NCI-H1417 treated with DMSO at 0.1 percent for 48 hours (cell line): ENCODE measurements at places on chromosomes 2 and 18.

GRCh38 chr2:164675687-164676086, 54.4 kb upstream of the GRB14 start:
- no peak for DNase-seq

- DNase-seq = no peak
Observed at GRCh38 chr2:158142165-158142564, 40.5 kb downstream of the UPP2 start.

DNA sequence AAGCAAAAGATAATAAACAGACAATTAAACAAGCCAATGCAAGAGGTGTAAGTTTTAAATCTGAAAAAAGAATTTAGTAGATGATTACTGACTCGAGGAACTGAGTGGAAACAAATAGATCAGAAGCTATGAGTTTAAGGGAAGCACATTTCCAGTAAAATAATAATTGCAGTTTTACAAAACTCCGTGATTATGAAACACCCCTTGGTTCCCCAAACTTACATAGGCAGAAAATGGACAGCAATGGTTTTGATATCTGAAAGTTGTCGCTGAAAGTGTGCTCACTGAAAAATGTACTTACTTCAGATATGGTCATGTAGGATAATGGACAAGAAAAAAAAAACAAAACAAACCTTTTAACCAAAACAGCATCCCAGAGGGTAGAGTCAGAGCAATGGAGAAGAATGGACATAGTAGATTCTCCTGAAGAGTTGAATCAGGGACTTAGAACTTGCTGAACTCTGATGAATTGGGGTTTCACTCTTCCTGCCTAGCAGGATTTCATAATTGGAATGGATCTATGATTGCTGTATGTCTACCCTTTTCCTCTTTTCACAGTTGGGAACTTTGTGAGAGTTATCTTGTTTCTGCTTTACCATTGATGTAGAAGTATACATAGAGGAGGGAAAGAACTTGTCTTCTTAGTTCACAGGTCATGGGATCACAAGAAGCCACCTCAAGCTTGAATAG, 305.6 kb upstream of the ZEB2 start:
- DNase-seq = no peak

DNA sequence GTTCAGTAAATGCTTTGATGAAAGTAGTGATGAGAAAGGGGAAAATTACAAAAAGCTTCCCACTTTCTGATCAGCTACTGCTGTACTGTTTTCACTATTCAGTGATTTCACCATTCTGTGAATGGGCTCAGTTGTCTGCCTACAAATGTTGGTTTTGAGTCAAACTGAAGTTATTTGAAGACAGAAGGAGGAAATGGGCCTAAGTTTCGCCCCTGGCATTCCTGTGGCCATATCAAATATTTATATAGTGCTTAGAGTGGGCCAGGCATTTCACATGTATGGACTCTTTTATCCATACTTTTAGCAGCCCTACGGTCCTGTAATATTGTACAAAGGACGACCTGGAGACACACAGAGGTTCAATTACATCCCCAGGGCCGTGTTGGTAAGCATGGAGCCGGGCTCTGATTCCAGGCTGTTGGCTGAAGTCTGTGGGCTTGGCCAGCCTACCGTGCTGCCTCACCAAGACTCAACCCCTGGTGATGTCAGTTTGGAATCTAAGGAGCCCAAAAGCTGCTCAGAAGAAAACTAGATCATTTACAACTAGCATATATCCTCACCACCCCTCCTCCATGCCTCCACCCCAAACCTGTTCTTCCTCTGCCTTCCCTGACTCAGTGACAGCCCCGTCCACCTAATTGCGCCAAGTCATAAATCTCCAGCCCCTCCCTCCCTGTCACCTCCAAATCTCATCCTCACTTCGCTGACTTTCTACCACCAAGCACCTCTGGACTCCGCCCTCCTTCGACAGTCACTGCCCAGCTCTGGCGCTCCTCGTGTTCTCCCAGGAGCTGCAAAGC, 10.1 kb upstream of the GRHL1 start:
- no peak for DNase-seq

DNA sequence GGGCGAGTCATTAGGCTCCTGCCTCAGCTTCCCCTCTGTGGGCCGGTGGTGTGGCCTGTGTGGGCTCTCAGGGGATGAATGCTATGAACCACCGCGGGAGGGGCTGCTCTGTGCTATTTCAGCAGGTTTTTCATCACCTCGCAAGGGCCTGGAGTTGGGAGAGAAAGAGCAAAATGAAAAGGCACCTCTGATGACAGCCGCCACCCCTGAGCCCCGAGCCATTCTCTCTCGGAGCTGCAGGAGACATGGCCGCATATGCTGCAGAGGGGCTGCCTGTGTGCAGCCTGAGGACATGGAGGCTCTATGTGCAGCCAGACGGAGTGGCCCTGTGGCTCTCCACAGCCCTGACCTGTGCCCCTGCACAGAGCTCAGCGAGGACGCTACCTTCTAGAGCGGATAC, 96.2 kb upstream of the CTDP1 start:
- DNase-seq = no peak

DNA sequence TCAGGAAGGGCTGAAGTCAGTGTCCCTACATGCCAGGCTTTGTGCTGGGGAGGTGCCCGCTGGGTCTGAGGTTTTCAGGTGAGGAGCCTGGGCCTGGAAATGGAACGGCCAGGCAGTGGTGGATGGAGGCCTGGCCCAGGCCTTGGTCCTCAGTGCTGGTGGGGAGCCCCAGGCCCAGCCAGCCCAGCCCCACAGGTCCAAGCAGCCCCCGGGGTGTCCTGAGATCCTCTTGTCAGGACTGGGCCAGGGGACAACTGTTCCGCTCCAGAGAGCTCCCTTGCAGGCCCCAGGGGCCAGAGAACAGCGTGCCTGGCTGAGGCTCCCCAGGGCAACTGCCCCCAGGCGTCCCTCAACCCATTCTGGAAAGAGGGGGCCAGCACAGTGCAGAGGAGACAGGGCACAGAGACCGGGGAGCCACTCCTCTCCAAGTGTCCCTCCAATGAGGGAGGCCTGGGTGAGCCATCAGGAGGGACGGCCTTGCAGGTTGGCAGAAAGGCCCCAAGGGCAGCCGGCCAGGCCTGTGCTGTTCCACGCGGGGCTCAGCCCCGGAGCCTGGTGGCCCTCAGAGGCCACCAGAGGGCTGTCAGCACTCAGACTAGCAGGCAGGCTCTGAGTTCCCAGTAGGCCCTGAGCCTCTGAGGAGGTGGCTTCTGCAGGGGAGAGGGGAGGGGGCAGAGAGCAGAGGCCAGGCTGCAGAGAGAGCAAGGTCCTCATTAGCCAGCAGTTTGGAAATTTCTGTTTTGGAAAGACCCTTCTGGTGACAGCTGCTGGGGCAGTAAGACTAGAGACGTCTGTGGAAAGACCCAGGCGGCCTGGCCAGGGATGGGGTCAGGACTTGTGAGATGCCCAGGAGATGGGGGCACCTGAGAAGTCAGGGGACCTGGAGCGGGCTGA, 29.4 kb upstream of the SNED1 start:
- DNase-seq = no peak

- DNase-seq = no peak
Observed at GRCh38 chr18:65326805-65327204, 424.0 kb upstream of the CDH7 start.

- no peak for DNase-seq
Observed at GRCh38 chr18:75268364-75268646, 57.7 kb downstream of the TSHZ1 start.

DNA sequence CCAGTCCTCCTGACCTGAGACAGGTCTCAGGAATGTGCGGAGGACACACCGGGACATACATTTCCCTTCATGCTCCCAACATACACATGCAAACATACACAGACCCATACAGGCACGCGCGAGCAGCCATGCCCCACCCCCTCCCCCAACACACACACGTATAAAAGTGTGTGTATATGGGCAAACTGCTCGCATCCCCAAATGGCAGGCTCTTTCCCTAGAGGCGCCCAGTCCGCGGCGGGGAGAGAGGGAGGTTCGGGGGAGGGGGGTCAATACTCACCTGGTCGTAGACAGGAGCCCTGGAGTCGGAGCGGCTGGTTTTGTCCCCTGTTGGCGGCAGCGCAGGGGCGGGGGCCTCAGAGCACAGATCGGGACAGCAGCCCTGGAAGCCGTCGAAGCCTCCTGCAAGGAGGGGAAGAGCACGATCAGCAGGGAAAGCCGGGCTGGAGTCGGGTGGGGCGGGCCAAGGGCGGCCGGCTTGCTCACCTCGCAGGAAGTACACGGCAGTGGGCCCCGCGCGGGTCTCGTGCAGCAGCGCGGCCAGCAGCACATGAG, 682 bp downstream of the DUSP2 start:
- no peak for DNase-seq

DNA sequence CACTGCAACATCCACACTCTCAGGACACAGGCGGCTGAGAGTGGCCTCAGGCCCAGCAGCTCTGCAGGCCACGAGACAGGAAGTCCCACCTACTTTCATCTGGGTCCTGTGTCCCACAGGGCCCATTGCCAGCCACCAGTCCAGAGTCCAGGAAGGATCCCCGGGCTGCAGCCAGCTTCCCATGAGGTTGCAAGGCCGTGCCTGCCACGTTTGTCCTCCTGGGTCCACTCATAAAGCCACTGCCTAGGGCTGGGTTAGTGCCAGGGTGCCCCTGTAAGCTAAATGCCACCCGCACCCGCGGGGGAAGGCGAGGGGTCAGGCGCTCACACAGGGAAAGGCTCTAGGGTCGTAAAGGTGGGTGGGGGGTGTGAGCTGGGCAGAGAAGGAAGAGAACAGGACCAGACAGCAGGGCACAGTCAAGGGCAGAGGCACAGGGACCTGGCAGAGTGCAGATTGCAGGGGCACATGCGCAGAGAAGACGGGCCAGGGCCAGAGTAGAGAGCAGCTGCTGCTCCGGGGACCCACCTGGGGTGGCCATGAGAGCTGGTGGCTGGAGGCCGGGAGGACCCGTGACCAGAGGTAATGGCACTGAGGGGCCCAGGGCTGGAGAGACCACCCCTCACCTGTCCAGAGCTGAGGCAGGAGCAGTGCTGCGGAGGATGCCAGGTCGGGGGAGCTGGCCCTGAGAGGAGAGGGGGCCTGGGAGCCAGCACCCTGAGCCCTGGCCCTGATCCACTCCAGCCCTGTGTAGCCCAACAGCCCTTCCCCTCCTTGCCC, 8.0 kb downstream of the AGXT start:
- DNase-seq = no peak

DNA sequence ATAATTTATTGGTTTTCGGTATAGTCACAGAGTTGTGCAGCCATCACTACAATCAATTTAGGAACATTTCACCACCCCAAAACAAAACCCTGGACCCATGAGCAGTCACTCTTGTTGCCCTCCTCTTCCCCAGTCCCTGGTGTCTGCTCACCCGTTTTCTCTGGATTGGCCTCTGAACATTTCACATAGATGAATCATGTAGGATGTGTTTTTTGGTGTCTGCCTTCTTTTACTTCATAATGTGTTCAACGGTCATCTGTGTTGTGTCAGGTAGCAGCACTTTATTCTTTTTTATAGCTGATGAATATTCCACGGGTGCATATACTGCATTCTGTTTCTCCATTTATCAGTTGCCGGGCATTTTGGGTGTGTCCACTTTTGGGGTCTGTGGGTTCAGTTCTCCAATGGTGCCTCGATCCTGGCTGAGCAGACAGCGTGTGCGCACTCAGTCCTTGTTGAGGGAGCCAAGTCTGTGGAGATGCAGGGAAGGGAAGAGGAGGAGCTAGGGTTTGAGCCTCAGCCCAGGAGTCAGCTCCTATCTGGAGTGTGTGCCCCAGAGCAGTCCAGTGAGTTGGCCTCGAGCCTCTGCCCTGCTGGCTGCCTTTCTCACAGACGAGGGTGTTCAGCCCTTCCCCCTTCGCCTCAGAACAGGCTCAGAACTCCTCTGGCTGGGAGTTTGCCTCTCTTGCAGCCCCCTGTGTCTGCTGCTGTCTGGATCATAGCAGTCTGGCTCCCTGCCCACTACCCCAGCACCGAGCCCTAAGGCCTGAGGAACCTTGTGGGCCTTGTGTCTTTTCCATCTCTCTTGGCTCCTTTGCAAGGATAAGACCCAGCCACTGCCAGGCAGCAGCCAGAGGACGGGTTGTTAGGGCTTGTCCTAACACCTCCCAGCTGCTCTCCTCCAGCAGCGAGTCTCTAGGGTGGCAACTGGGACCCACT, 18.0 kb downstream of the C2orf74 start:
- no peak for DNase-seq

- no peak for DNase-seq
Observed at GRCh38 chr18:79919089-79919488, 32.4 kb downstream of the SLC66A2 start.

DNA sequence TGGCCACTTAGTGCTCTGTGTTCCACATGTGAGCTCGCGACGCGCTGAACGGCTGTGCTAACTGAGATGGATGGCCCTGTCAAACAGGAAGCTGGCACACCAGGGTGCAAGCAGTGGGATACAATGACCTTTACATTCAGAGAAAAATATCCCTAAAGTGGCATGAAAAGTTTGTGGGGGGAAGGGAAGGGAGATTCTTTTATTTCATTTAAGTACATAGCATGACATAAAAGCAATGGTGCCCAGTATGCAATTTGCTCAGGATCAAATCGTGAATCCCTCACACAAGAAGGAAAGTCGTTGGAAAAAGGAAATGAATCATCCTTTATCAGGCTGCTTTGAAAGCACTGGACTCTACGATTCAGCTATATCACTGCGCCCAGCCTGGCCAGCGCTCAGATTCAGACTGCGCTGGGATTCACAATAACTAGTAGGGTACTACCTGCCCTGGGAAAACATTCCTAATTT, 26.0 kb downstream of the SATB2 start:
- no peak for DNase-seq

DNA sequence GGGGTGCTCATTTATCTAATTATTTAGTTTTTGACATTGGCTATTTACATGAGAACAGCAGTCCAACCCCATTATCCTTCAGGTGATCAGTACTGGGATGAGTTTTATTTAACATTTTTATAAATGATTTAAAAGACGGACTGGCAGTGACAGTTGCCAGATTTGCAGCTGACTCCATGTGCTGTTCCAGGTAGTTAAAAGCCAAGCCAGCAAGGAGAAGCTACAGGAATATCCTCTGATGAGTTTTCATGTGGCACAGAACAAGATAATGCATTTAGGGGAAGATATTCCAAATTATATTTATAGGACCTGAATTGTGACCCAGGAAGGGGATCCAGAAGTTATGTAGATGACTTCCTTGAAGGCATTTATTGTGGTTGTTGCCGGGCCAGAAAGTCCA, 210.0 kb downstream of the MCFD2 start:
- no peak for DNase-seq

- DNase-seq = no peak
Observed at GRCh38 chr18:76571689-76572088, 76.6 kb upstream of the ZNF516 start.

DNA sequence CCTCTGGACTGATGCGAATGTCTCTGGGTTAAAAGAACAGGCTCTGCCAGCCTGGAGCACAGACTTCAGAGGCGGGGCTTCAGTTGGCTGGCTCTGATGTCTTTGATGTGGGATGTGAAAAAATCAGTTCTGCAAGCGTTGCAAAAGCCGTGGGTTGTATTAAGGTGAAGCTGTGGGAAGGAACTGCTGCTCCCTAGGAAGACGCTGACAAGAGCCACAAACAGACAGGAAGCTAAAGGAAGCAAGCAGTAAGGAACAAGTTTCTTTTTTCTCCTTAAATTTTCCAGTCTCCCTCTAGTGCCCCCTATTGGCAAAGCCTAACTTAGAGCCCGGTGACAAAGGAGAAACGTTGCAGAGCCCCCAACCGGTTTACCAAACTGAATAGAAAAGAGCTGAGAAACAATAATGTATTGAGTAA, 239.0 kb downstream of the CCDC178 start:
- DNase-seq = no peak

GRCh38 chr18:56130481-56130880, 507.9 kb downstream of the TXNL1 start:
- no peak for DNase-seq
